MG63 (cell line): ENCODE measurements at places on chromosomes 3 and 15. TPM values are rescaled to one million over a fixed set of nuclear protein-coding genes. Genes with fewer than 3 reads are reported as not detected.

DNA sequence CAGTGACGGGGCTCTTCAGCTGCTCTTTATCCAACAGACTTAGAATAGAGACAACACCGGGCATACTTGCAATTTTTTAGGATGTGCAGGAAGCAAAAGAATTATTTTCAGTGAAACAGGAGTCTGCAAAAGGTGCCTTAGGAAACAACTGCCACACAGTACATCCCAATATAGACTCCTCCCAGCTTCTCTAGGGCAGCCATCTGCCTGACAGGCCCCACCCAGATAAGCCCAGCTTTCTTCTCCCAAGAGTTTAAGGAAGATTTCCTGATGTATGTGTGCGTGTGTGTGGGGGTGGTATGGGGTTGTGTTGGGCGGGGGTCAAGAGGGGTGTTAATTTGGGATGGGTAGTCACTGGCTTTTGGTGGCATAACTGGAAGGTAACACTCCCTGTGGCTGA lies 21.5 kb downstream of the MAP2K1 start:
- DNase-seq, result no peak

DNA sequence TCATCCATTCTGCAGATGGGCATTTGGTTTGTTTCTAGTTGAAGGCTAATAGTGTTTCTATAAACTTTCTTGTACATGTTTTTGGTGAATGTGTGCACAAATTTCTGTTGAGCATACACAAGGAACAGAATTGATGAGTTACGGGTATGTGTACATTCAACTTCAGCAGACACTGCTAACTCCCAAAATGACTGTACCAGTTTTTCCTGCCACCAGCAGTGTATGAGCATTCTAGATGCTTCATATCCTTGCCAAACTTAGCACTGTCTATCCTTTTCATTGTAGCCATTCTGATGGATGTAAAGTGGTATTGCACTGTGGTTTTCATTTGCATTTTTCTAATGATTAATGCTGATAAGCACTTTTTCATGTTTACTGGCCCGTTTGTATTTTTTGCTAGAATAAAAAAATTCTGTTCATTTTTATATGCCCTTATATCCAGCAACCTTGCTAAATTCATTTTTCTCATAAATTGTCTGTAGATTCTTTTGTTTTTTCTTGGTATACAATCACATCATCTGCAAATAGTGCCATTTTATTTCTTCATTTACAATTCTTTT lies 110.2 kb downstream of the ATP1B3 start:
- no peak for DNase-seq

- DNase-seq, result no peak
These were observed 70.4 kb downstream of the CPN2 start for GRCh38 chr3:194280777-194281176.

- no peak for DNase-seq
These were observed 166.2 kb upstream of the NSMCE3 start for GRCh38 chr15:29435811-29436210.

DNA sequence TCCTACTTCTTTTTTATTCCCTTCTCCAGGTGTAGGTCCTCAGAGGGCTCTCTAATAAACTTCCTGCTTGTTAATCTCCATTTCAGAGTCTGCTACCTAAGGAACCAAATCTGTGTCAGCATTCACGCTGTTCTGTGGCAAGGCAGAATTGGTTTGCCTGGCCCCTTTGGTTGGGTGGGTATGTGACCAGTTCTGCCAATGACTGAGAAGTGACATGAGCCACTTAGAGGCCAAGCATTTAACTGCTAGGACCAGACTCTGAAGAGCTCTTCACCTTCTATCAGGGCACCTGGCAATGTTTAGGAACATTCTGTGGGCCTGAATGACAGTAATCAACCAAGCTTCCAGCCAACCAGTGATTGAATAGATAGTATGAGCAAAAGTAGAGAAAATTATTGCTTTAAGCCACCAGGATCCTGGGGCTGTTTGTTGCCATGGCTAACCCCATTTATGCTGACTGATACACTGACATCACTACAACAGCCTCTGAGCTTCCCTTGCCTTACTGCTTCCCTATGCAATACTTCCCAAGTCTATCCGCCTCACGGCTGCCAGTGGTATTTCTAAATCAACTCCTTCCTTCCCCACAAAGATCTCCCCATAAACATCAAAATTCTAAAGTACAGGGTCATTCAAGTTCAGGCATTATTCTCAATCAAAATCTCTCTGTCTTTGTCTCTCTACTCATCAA lies 7.6 kb downstream of the FRMD4B start:
- DNase-seq, result no peak

Gene C3orf49
- not detected in 2 replicates for total RNA-seq

- no peak for DNase-seq
These were observed 16.2 kb downstream of the DPH6 start for GRCh38 chr15:35529784-35530183.

GRCh38 chr3:195177422-195178123 lies 93.4 kb downstream of the XXYLT1 start:
- no peak for DNase-seq

Gene HIGD1A
- total RNA-seq, result 93.8 and 116 TPM in 2 replicates

GRCh38 chr3:108136561-108137459 lies 46.0 kb upstream of the CD47 start:
- DNase-seq, result no peak

DNA sequence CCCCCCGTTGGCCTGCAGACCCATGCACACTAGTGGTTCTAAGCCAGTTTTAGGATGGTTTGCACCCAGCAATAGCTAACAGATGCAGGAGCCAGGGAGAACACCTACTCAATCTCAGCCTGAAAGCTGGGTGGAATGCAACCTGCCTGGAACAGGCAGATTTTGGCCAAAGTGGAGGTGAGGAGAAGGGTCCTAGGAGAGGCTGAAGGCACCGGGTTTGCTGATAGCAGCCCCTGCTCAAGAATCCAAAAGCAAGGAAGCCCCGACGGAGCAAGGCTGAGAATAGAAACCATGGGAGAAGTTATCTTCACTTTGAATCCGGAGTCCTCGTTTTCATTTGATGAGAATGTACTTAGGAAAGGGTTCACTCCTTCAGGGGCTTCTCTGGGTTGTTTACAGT lies 9.9 kb downstream of the RRP9 start:
- DNase-seq, result no peak
